Right atrium auricular region (tissue), 2 donors: ENCODE measurements at places on chromosomes 5 and 9. TPM values are rescaled to one million over a fixed set of nuclear protein-coding genes. Genes with fewer than 3 reads are reported as not detected.
A peak's percentile ranks its signal among the peaks of the same experiment; 100 is the strongest.

Gene LCN15
- total RNA-seq: 0.63 TPM

Gene SLC34A1
- not detected for total RNA-seq

Gene QRFP
- not detected for total RNA-seq

Gene PCDHB8
- total RNA-seq: 0.90 TPM

Gene NOL6
- total RNA-seq: 16.1 TPM

- no peak for DNase-seq
These were observed 11.2 kb downstream of the TENT4A start for GRCh38 chr5:6724321-6724929.

- no peak for DNase-seq
These were observed 49.9 kb downstream of the C9orf152 start for GRCh38 chr9:110157823-110158664.

GRCh38 chr9:116234081-116234480, 80.5 kb downstream of the PAPPA start:
- no peak for DNase-seq

GRCh38 chr9:131008909-131009618, at the start of gene LAMC3:
LAMC3 (plus strand) TSS chr9:131009174; CDS start chr9:131009215, 41 bp downstream.
- no peak for DNase-seq

Gene BARHL1
- not detected for total RNA-seq

GRCh38 chr5:83972909-83973308, 252.3 kb upstream of the HAPLN1 start:
- DNase-seq: no peak

- DNase-seq: no peak
These were observed 709 bp downstream of the WHRN start for GRCh38 chr9:114504341-114505186.

DNA sequence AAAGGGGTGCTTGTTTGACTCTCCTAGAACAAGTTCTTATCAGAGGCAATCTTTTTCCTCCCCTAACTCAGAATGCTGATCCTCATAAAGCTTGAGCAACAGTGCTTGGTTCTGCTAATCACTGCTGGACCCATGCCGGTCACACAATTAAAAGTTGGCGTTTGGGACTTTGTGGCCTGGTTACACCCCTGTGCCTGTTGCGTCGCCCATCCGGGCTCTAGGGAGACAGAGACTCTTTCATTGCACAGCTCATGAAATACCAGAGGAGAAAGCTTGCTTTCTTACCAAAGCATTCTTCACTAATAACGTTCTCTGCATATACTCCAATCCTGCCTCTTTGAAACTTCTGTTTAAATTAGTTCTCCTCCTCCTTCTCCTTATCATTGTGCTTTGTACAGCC, 301.1 kb downstream of the NR3C1 start:
- DNase-seq: peak; percentile 61

DNA sequence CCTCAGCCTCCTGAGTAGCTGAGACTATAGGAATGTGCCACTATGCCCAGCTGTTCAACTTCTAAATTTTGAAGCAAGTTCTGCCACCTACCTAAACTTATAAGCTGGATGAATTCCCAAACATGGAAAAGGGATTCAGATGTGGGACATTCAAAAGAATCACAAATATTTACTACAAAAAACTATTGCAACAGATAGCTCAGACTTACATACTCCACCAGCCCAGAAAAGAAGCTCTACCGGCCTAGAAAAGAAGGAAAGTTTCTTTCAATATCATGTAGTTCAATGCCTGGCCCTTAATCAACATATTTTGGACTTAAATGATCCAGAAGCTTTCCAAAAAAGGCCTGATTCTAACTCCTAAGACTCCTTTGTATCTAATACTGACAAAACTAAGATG, 23.8 kb downstream of the SH3RF2 start:
- no peak for DNase-seq

Gene GFI1B
- 0.35 TPM for total RNA-seq

Gene AQP3
- total RNA-seq: 14.3 TPM

DNA sequence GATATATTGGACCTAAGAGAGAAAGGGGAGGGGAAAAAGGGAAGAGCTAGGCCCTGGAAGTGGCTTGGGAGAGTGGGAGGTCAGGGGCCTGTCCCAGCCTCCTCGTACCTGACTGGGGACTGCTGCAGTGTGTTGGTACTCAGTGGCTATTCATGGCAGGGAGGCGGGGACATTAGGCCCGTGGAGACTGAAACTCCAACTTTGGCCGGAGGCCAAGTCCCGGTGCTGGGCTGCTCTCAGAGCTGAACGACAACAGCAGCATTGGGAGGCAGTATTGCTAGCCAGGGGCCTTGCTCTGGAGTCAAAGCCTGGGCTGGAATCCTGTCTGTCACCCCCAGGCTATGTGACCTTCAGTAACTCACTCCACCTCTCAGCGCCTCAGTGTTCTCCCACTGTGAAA, 37.8 kb downstream of the NEURL1B start:
- peak; percentile 74 for DNase-seq

GRCh38 chr5:84260939-84261338, 123.7 kb downstream of the EDIL3 start:
- DNase-seq: no peak

GRCh38 chr5:96180684-96181435, 219.2 kb upstream of the ELL2 start:
- DNase-seq: no peak

Gene ABLIM3
- 145 TPM for total RNA-seq

Gene SPINK4
- total RNA-seq: not detected

Gene KCTD16
- total RNA-seq: 0.04 TPM

DNA sequence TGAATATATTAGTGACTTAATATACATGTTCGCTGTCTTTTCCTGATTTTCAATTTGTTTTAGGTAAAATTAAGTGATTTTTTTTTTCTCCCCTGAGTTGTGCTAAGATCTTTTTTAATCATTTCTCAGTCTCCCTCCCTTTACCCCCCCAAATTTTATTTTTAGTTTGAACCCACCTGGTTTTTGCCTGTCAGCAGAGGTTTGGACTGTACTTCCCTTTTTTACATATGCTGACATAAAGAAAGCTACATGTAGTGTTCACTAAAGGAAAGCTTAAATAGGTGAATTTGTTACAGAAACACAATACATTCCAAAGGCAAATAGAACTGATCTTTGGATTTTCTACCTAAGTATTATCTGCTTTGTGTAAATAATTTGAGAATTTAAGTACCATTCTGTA, 82.2 kb downstream of the IPO11 start:
- no peak for DNase-seq

- no peak for DNase-seq
These were observed 329 bp downstream of the SYK start for GRCh38 chr9:90801973-90802322.

Gene NEUROG1
- total RNA-seq: not detected

Gene C5orf22
- total RNA-seq: 18.8 TPM

- DNase-seq: no peak
These were observed 114.0 kb downstream of the DNAH5 start for GRCh38 chr5:13830536-13830935.

GRCh38 chr9:30677221-30677620, 1707.2 kb upstream of the ACO1 start:
- no peak for DNase-seq

GRCh38 chr5:122586351-122586750, 188.5 kb upstream of the SNX2 start:
- no peak for DNase-seq

DNA sequence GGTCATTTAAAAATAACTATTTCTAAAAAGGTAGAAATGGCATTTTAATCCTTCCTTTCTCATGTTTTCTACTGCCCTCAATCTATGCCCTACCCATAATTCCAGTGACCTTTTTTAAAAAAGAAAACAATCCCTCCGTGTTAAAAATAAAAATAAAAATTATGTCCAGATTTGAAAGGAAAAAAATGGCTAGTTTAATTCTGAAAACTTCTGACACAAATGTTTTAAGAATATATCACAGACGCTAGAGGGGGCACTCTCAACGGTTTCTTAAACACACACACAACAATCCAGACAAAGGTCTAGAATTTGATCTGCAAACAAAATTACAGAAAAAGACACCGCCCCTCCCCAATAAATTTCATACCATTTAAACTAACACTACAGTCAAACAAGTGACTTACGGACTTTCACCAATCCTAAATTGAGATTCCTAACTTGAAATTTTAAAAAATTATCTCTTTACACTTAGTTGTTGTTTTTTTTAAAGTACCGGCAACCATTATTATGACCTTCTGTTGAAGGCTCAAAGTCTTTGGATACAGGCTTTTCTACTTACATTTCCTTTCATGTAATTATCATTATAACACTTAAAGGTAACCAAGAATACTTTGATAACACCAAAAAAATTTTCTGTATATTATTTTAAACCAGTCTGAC, 38.2 kb downstream of the CLINT1 start:
- no peak for DNase-seq
